Activated CD4-positive, alpha-beta T cell treated with anti-CD3 and anti-CD28 coated beads for 48 hours (primary cell): ENCODE measurements at places on chromosomes 6 and 20.
A peak's percentile ranks its signal among the peaks of the same experiment; 100 is the strongest.

GRCh38 chr20:21125072-21125848 is 622 bp upstream of the KIZ start:
- no peak for DNase-seq

GRCh38 chr6:133918208-133918930 is 29.5 kb downstream of the TCF21 start:
- DNase-seq = no peak

GRCh38 chr6:132209351-132209750 is 191.9 kb downstream of the MOXD1 start:
- no peak for DNase-seq

DNA sequence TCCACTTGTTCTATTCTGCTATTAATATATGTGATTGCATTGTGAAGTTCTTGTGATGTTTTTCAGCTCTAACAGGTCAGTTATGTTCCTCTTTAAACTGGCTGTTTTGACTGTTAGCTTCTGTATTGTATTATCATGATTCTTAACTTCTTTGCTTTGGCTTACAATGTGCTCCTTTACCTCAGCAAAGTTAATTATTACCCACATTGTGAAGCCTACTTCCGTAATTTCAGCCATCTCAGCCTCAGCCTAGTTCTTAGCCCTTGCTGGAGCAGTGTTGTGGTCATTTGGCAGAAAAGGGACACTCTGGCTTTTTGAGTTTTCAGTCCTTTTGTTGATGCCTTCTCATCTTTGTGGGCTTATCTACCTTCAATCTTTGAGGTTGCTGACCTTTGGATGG is 440.2 kb downstream of the TBC1D32 start:
- no peak for DNase-seq

DNA sequence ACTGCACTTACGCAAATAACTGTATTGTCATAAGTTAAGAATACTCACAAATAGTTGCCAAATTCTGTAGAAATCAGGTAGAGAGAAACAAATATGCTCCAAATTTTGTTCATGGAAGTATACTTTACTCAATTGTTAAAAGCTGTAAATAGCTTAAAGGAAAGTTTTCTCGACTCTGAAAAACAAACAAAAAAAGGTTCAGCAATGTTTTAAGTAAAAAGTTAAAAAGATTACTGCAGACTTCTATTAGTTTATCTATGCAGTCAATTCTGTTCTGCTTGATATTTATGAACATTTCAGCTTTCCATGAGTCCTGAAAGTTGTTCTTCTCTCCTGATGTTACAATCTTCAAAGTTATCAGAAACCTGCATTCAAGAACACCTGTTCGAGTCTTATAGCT is 37.5 kb upstream of the FAM8A1 start:
- no peak for DNase-seq

GRCh38 chr6:16822529-16822928 is 61.3 kb upstream of the ATXN1 start:
- DNase-seq = no peak

DNA sequence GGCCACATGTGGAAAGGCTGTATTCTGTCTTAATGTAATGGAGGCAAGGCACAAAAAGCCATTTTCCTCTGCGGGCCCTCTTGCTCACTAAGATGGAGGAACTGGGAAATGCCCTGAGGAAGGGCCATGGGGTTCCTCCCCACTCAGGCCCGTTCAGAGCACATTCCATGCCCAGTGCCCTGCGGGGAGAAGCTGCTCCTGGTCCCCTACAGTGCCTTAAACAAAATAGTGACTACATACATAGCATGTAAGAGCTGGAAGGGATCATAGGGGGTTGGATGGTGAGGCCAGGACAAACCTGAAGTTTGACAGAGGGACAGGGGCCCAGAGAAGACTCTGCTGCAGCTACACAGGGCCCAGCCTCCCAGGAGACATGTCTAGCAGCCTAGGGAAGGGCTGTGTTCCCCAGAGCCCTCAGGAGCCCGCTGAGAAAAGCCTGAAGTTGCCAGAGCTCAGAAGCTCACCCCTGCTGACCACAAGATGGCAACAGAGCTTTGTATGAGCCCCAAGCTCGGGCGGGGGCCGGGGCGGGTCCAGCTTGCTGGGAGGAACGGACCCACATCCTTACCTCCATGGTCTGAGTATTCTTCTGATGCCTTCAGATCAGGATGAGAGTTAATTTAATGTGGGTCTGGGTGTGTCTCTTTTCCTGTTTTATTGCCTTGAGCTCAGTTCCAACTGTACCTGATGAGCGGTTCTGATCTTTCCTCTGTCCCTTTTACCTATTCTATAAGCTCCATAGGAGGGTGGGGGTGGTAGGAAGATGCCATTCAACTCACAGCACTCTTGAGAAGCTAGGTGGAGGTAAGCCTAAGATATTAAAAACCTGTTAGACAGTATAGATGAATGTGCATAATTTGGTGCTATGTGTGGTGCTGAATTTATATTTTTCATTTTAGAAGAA is 242.9 kb downstream of the CDC5L start:
- peak; percentile 54 for DNase-seq

DNA sequence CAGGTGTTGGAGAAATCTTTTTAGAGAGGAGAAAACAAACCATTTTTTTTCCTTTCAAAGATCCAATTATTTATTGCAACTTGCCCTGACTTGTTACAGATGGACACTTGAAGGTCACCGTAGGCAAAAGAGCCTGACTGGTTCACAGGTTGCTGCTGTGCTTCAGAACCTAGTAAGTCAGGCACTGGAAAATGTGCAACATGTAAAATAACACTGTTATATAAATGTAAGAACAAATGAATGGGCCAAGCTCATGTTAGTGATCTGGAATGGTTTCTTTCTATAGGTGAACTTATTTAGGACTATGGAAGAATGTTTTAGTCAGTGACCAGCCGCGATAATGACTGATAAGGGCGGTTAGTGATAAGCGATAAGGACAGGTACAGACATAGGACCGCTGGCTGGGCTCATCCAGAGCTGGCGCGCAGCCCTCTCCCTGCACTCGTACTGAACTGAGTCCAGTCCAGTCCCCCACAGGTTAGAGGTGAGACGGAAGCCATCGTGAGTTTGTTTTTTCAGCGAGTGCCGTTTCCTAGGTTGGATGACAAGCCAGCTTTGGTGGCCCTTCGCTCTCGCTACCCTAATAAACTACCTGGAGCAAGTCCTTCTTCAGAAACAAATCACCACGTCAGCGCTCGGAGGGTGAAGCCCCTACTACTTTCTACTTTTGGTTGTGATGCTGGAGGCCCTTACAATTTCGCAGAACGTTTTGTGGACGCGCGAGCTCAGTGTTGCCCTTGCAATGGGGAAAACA is 94.4 kb upstream of the PRDM1 start:
- DNase-seq = peak; percentile 24

DNA sequence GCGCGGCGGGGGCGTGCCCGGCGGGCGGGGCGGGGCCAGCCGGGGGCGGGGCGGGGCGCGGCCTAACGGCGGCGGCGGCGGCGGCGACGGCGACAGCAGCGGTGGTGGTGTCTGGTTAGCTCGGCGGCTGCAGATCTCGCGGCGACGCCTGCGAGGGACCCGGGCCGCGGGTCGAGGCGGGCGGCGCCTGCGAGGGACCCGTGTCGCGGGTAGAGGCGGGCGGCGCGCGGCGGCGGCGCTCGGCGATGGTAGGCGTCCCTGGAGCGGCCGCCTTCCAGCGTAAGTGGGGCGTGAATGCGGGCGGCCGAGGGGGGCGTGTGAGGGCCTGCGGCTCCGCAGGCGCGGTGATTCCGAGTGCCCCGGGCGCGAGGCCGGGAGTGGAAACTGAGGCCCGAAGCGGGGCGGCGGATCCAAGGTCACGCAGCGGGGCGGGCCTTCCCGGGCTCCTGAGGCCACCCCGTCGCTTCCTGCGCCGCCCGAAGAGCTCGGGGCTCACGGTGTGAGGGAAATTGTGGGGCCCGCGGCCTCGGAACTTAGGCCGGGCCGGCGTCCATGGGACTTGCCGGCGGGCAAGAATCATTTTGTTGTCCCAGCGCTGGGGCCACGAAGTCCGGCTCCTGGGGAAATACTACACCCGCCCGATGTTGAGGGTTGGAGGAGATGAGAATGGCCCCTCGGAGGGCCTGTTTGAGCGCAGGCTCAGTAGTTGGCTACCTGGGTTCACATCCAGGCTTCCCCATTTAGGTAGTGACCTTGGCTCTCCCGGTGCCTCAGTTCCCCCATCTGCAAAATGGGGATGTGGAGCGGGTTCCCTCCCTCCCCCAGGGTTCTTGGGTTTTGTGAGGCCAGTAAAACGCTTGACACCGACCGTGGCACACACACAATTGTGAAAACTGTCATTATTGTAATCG is at the start of gene CBFA2T2:
Gene CBFA2T2 (plus strand): TSS at position 74 of the 911 bp plus-strand sequence. CDS start 172 bp downstream, at position 246.
- no peak for DNase-seq

GRCh38 chr20:44166477-44166876 is 20.5 kb downstream of the JPH2 start:
- DNase-seq = no peak

- no peak for DNase-seq
These were observed 40.2 kb upstream of the DSE start for GRCh38 chr6:116330511-116330910.

GRCh38 chr6:152701081-152701862 is 3.6 kb downstream of the MYCT1 start:
- DNase-seq = no peak

- DNase-seq = no peak
These were observed 80.5 kb downstream of the PRSS35 start for GRCh38 chr6:83592770-83593394.

DNA sequence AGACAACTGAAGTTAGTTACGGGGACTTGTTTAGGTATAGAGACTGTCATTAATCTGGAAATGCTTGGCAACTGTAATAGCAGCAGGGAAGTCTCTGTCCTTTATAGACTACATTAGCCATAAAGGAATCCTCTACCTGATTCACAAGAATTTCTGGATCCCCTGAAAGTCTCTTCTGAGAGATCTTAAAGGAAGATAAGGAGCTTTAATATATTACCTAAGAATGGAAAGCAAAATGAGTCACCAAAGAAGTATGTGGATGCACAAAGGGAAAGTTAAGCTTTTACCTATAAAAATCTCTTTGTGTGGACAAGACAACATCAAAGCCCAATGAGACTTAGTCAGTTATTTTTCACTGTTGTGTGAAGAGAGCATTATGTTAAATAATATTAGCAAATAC is 92.2 kb upstream of the RSPO3 start:
- DNase-seq = no peak

DNA sequence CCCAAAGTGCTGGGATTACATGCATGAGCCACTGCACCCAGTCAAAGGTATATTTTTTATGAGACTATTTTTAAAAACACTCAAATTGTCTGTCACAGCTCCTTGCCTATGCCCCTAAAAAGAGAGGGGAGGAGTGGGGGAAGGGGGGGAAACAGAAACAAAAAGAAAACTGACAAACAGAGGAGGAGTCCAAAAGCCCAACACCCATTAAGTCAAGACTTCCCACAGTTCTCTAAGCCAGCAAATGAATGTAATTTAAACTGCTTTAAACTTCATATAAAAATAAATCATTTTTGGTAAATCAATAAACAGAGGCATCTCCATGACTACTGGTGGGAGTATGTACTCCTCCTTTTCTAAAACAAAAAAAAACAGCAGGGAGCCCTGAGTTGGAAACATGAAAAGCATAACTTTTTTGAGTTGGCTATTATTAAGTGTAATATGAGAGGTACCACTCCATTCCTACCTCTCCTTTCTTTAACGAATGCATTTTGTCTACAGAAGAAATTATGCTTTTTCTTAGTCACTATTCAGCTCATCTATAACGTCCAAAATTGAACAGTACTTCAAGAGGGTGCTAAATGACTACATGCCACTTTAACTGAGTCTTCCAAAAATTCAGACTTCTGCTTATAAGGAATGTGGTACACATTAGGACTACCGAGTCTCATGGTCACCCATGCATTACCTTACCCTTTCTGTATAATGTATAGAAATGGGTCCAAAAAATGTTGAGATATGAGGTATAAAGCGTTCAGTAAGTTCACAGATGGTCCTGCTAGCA is 119.0 kb upstream of the PRSS16 start:
- no peak for DNase-seq

- DNase-seq = no peak
These were observed 417.1 kb downstream of the BCKDHB start for GRCh38 chr6:80523531-80523997.

DNA sequence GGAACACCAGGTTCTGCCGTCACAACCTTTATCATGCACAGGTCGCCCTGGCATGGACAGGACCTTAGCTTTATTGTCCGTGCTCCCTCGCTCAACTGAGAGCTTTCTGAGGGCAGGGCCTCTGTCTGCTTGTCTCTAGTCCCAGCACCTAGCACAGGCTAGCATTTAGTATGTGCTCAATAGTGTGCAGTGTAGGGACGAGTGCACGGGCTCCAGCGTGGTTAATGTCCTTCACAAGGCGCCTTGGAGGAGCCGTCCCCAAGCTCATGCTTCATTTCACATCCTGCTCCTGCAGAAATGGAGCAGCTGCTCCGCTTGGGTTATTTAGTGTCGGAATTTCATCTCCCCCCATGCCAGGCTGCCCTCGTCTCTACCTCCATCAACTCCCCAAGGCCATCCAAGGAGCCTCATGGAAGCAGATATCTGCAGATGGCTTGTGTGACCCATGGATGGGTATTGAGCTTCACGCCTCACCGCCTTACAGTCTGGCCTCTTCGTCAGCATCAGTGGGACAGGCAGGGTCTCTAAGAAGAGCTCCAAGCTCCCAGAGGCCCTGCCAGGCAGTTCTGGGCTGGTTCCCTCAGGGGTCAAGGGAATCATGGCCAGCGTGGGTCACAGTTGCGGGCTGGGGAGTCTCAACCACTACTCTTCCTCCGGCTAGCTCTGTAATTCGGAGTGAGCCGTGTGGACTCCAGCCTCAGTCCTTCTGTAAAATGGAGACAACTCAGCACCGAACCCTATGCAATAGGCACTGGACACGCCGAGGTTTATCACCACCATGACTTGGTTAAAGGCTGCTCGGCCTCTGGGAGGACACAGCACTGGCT is 60.8 kb upstream of the APCDD1L start:
- DNase-seq = no peak

DNA sequence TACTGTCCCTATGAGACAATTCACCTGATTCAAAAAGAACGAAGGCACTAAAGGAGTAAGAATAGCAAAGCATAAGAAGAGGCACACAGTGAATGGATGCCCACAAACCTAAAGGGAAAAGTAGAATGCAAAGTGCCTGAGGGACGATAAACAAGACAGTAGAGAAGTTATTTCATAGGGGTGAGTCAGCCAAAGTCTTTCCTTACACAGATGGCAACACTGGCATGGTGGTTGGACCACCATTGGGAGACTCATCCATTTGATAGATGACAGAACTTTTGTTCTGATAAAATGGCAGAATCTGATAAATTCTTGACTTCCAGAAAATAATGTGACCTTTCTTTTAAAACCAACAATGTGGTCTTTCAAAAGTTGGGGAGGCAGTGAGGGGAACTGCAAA is 148.1 kb upstream of the HDAC2 start:
- no peak for DNase-seq
